ENCODE measurements at places on chromosomes 4 and X.

DNA sequence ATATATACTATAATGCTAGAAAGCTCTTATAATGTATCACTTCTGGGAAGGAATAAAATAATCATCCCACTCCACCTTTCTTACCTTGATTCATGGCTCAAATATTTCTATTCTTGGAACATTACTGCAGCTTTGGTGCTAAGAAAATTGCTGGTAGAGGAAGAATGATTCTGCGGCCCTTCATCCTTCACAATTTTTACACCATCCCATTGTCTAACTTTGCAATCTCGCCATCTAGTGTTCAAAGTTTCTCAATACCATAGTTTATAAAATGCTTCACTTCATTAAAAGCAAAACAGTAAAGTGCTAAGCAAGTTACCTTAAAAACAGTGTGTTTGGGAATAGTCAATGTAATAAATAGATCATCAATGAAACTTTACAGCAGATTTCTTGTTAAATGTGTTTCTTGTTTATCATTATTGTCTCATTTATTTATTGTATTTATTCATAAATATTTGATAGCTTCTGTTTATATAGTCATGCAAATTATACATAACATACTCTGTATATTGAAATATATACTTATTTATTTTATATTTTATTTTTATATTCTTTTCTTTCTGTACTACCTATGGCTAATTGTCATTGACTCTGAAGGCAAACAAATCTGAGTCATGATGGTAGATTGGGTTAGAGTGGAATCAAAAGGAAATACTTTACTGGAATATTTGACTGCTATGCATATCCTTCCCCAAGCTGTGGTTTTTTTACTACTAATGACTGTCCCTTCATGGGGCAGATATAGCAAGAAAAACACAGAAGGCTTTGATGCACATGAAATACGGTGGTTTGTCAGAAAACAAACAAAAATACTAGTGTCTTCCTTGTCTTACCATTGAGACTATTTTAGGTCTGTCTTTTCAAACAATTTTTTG, 390.7 kb downstream of the MAPK10 start:
- H3K4me3 ChIP-seq = no peak overlapping the region
- H3K27ac ChIP-seq = no peak overlapping the region
- DNase-seq = peak; percentile 59
- no peaks in the 10 kb centered on the region for H3K4me1 ChIP-seq

DNA sequence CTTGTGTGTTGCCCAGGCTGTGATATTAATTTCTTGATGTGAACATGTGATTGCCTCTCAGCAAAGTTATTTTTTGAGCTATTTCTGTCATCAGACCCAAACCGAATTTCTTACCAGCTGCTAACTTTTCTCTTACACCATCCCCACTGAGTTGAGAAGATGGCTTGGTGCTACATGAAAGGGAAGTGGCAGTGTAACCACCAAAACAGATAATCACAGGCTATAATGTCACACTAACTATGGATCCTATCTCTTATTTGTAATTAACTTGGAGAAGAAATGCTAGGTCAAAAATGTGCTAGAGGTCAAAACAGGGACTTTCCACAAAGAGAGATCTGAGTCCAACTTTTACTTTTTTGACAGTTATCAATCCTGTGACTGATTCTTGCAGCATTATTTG, 43.8 kb downstream of the ELOVL6 start:
- H3K27ac ChIP-seq = no peak overlapping the region
- H3K27me3 ChIP-seq = no peaks in the 10 kb centered on the region
- DNase-seq = no peak

DNA sequence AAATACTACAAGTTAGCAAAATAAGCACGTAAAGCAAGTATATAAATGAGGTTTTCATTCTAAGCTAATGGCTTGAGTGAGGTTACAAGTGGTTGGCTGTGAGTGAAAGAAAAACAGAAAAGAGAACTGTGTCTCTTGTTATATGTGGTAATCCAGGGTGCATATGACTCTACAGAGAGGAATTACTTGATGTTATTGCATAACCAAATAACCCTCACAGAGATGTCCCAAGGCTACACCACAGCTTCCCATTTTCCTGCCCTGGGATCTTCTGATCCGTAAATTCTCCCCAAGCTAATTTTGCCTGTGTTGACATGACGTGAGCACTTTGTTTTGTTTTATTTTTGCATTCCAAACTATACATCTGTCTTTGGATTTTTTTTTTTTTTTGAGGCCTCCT, 470.0 kb upstream of the INTU start:
- no peak overlapping the region for H3K27ac ChIP-seq
- H3K27me3 ChIP-seq = no peaks in the 10 kb centered on the region
- DNase-seq = no peak
- no peaks in the 10 kb centered on the region for H3K4me1 ChIP-seq

DNA sequence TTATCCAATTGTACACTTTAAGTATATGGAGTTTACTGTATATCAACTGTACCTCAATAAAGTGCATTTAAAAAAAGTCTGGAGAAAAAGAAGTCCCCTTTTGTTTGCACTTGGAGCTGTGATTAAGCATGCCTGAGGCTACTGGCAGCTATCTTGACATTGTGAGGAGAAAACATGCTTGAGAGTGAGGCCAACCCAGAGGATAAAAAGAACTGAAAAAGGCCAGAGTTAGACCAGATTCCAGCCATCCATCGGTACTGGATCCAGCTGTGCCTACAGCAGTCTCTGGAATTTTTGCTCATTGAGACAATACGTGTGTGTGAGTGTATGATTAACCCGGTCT, 57.4 kb downstream of the LGI2 start:
- H3K27ac ChIP-seq = peak overlapping the region; percentile 3
- peaks cover 4% of the 10 kb centered on the region for H3K4me1 ChIP-seq
- no peaks in the 10 kb centered on the region for H3K27me3 ChIP-seq
- H3K36me3 ChIP-seq = no peaks in the 10 kb centered on the region
- H3K4me3 ChIP-seq = no peak overlapping the region

- H3K27ac ChIP-seq = no peak overlapping the region
- DNase-seq = no peak
- H3K4me1 ChIP-seq = no peaks in the 10 kb centered on the region
- no peaks in the 10 kb centered on the region for H3K27me3 ChIP-seq
- H3K36me3 ChIP-seq = no peaks in the 10 kb centered on the region
Measured at GRCh38 chrX:80792205-80792604, 17.5 kb downstream of the BRWD3 start.

- H3K36me3 ChIP-seq = no peaks in the 10 kb centered on the region
- H3K27ac ChIP-seq = no peak overlapping the region
- no peaks in the 10 kb centered on the region for H3K4me1 ChIP-seq
- no peak for DNase-seq
- no peak overlapping the region for H3K4me3 ChIP-seq
Measured at GRCh38 chr4:122221322-122221721, 69.2 kb downstream of the BLTP1 start.

DNA sequence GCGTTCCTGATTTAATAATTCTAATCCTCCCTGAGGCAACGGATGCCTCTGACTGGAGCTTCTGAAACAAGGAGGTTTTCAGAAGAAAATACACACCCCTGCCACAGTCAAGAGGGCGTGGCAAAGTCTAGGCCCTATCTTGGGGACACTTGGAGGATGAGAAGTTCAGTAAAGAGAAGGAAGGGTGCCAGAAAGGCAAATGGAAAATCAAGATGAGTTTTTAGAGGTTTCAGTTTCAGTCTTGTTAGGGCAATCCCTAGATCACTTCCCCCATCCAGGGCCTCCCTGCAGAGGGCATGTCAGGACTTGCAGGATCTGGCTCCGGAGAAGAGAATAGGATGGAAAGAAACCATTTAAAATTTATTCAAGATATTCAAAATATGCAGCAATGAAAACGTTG, 28.5 kb upstream of the FGF2 start:
- H3K4me3 ChIP-seq = no peak overlapping the region
- H3K4me1 ChIP-seq = peaks cover 3% of the 10 kb centered on the region
- DNase-seq = peak; percentile 71
- peak overlapping the region; percentile 85 for H3K27ac ChIP-seq
- no peaks in the 10 kb centered on the region for H3K36me3 ChIP-seq

DNA sequence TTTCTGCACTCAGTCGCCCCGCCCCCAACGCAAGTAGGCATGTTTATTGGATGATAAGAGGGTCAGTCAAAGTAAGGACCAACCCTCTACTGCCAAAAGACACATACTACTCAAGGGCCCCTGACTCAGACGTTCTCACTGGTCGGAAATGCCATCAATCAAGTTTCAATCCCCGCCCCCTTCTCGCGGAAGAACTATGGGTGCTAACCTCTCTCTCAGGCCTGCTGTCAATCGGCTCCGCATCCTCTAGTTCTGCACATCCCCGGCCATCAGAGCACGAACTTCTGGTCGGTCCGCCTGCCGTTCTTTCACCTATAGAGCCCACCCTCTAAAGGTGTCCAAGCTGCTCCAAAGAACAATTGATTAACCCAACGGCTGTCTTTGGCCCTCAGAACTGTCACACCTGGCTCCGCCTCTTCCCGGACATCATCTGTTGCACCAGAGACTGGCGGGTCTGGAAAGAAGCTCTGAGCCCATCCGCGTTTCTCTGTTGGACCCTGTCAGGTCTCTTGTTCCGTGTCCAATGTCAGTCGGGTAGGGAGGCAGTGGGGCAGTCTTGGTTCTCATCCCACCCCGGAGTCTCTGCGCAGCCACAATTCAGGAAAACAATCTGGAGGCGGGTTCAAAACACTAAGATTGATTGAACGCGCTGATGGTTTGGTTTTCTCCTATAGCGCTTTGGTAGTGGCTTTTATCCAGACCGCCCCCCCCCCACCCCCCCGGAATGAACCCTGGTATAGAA, 15.2 kb downstream of the NDUFB11 start:
- no peaks in the 10 kb centered on the region for H3K4me1 ChIP-seq
- H3K4me3 ChIP-seq = peak overlapping the region; percentile 79

DNA sequence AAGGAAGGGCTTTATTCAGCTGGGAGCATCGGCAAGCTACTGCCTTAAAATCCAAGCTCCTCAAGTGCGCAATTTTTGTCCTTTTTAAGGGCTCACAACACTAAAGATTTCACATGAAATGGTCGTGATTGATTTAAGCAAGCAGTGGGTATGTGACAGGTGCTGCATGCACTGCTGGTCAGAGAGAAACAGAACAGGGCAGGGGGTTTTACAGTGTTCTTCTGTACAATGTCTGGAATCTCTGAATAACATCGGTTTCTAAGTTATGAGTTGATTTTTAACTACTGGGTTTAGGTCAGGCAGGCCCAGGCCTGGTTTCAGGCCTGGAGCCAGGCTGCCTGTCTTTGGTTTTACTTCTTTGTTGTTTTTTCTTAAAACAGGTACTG, 6.0 kb downstream of the UGT2B17 start:
- H3K4me1 ChIP-seq = no peaks in the 10 kb centered on the region
- H3K27ac ChIP-seq = no peak overlapping the region
- no peaks in the 10 kb centered on the region for H3K27me3 ChIP-seq
- no peak for DNase-seq
- no peak overlapping the region for H3K4me3 ChIP-seq

DNA sequence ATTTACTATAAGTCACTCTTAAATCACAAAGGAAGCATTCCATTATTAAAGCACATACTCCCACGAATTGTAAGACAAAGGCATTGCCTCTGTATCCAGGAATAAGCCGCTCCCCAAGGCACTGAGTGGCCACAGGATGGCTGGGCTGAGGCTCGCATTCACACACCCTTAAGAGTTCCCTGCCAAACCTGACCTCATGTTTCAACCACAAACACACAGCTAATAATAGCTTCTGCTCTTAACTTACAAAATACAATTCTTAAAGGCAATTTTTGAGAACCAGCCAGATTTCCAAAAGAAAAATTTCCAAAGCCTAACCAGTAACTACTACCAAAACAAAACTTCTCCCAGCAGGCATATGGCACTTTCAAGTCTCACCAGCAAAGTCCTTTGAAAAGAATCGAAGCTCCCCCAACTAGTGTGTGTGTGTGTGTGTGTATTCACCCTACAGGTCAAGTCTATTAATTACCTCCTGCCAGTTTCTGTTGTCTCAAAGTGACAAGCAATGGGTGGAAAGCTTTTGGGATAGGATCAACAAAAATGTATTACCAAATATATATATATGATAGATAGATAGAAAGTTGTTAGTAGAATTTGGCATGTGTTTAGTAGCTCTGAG, 36.0 kb downstream of the ARHGAP6 start:
- H3K4me1 ChIP-seq = no peaks in the 10 kb centered on the region
- no peak for DNase-seq
- H3K4me3 ChIP-seq = no peak overlapping the region
- no peaks in the 10 kb centered on the region for H3K27me3 ChIP-seq
- H3K27ac ChIP-seq = no peak overlapping the region
- H3K36me3 ChIP-seq = no peaks in the 10 kb centered on the region

Data from hepatocyte (in vitro differentiated cells).